ENCODE measurements at places on chromosomes 7 and 10.
A peak's percentile ranks its signal among the peaks of the same experiment; 100 is the strongest.

DNA sequence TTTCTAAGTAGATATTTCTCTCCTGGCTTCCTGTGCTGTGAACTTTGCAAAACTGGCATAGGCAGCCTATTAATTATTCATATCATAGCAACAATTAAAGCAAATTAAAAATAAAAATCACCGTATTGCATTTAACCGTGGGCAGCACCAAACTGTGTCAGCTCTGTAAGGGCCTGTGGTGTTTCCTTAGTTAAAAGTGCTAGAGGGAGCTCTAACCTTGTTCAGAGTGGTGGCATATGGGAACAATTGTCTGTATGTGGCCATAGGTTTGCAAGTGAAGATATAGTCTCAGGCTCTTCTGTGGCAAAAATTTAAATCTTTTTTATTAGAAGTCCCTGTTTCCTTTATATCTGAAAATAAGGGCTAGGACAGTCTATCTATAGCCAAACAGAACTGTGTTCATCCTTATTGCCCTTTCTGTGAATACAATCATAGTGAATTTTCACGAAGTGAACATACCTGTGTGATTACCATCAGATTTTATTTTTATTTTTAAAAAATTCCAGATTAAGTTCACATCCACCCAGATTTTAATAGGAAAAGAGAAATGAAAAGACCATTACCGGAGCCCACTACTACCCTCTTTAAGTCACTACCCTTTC, 92.6 kb downstream of the POLL start:
- peak; percentile 6 for DNase-seq

DNA sequence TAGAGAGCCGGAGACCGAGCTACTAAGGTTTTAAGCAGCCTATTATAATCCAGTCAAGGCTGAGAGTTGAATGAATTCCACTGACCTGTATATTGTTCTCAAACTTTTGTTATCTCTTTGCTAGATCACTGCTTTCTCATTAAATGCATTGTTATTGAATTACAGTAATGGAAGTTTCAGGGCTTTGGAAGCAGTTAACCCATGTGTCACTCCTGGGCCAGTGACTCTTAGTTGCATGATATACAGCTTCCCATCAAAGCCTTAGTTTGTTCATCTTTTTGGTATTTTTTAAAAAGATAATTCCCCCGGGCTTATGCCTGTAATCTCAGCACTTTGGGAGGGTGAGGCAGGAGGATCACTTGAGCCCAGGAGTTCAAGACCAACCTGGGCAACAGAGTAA, 55.4 kb upstream of the KIAA1217 start:
- DNase-seq: peak; percentile 3

- peak; percentile 26 for DNase-seq
Observed at GRCh38 chr10:83182076-83182475, 957.2 kb upstream of the GHITM start.

DNA sequence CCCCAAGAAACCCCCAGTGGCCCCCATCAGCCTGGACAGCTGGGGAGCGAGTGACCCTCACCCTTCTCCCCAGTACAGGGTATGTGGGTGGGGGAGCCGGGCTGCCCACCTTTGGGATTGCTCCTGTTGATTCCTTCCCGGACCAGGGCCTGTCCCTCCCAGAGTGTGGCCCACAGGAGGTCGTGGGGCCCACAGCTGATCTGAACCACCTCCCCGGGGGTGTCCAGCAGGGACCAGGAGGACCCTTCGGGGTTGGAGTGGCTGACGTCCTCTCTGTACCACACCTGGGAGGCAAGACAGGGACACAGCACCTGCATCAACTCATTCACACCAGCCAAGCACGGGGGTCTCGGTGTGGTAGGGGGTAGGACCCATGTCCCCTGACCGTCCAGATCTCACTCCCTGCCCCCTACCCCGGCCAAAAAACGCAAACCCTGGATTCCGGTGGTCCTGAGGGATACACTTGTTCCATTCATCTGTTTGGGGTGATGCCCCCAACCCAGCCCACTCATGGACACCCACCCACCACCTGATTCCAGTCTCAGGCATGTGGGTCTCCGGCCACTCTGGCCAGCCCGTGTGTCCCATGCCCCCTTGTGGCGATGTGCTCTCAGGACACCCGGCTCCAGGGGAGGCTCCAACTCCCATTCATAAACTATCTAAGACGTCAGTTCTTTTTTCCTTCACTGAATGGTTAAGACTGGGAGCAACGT, 10.9 kb downstream of the TECPR1 start:
- DNase-seq: peak; percentile 22

GRCh38 chr7:149729983-149730801, 43.2 kb downstream of the ZNF467 start:
- DNase-seq: no peak

DNA sequence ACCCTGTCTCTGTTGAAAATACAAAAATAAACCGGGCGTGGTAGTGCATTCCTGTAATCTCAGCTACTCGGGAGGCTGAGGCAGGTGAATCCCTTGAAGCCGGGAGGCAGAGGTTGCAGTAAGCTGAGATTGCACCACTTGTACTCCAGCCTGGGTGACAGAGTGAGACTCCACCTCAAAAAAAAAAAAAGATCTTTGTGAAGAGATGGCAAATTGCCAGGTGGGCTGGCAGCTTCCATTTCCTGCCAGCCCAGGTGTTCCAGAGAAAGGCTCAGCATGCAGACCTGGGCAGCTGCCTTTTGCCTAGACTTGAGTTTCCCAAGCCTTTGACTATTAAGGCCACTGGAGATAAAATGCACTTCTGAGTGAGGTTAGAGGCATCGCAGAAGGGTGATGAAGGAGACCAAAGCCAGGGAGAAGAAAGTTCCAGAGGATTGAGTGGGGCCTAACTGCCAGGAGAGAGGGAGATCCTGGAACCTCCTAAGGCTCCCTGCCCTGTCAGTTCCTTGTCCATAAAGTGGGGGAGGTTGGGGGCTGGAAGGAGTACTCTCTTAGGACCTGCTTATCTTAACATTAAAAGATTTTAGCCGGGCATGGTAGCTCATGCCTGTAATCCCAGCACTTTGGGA, 10.0 kb upstream of the DDIT4 start:
- DNase-seq: peak; percentile 46

- DNase-seq: peak; percentile 74
Observed at GRCh38 chr7:82755705-82756551, 312.4 kb upstream of the CACNA2D1 start.

- no peak for DNase-seq
Observed at GRCh38 chr10:85012305-85012704, 683.9 kb downstream of the CCSER2 start.

- DNase-seq: no peak
Observed at GRCh38 chr10:99731306-99732032, 458 bp downstream of the COX15 start.

DNA sequence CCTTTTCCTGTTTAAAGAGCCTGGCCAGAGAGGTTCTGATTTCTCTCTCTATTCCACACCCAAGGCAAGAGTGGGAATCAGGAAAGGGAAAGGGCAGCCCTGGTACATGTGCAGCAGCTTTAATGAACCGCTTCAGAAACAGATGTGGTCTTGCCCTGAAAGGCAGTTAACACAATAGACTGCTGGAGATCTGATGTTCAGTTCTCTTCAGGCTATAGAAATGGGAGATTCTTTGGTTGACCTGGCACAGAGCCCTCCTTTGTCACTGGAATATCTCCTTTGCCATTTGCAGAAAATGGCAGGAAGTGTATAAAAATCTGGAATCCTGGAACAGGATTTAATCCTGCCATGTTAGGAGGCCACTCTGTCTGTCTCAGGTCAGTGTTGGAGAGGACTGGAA, 36.3 kb upstream of the EXOC6 start:
- peak; percentile 20 for DNase-seq
